Thoracic aorta (tissue), 2 donors: ENCODE measurements at places on chromosomes 11 and 22.
A peak's percentile ranks its signal among the peaks of the same experiment; 100 is the strongest.

DNA sequence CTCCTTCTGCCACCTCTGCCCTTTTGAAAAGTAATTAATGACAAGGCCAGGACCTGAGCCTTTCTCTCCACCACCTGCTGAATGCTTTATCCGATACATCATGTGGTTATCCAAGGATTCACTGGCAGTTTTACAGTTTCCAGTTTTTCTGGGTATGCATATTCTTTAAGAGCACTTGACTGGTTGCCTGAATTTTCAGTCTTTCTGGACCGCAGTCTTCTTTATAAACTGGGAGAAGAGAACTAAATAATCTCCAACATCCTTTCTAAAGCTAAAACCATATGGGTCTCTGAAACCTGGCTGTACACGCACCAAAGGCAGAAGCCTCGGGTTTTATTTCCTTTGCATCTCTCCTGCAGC is 65.1 kb downstream of the BTG4 start:
- H3K36me3 ChIP-seq, result no peaks in the 10 kb centered on the region
- no peaks in the 10 kb centered on the region for H3K27me3 ChIP-seq
- H3K4me1 ChIP-seq, result no peaks in the 10 kb centered on the region
- no peak overlapping the region for H3K4me3 ChIP-seq

DNA sequence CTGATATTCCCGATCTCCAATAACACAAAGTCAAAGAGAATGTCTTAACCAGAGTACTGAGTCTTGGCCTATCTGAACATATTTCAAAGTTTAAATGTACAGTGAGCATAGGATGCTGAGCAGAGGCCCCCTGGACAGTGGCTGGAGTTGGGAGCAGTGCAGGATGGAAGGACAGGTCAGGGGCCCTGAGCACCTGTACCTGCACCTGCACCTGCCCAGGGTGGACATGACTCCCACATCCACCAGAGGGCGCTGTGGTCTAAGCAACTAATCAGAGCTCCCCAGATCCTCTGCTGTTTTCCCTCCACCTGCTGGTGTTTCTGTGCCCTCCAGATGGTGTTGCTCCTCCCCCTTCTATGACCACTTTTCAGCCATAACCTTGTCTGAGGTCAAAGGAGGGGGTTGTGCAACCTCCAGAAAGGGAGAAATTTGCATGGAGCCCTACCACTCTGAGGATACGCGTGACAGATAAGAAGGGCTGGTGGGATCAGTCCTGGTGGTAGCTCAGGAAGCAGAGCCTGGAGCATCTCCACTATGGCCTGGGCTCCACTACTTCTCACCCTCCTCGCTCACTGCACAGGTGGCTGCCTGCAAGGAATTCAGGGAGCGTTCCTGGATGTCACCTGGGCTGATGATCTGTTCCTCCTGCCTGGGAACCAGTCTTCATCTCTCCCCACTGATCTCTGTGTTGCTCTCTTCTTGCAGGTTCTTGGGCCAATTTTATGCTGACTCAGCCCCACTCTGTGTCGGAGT is 49.1 kb upstream of the VPREB1 start:
- DNase-seq, result no peak
- no peaks in the 10 kb centered on the region for H3K36me3 ChIP-seq
- no peaks in the 10 kb centered on the region for H3K4me1 ChIP-seq

DNA sequence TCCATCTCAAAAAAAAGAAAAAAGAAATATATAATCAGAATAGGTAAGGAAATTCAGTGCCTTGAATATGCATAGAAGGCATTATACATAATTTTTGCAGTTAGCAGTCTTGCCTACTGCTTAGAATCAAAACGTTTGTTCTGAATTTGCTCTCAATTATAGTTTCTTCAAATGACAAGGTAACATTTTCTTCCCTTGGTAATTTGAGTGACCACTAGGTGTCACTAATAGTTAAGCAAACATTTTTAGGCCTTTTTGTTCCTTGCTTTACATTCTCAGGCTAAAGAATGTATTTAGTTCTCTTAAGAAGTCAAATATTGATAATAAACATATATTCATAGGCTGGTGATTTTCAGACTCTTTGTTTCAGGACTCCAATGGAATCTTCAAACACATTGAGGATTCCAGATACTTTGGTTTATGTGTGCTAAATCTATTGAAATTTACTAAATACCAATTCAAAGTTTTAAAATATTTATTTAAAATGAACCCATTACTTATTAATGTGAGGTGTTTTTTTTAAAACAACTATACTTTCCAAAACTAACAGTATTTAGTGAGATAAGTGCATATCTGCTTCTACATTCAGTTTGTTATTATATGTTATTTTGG is 55.0 kb upstream of the DEPDC7 start:
- H3K4me1 ChIP-seq, result no peaks in the 10 kb centered on the region
- H3K4me3 ChIP-seq, result no peak overlapping the region

DNA sequence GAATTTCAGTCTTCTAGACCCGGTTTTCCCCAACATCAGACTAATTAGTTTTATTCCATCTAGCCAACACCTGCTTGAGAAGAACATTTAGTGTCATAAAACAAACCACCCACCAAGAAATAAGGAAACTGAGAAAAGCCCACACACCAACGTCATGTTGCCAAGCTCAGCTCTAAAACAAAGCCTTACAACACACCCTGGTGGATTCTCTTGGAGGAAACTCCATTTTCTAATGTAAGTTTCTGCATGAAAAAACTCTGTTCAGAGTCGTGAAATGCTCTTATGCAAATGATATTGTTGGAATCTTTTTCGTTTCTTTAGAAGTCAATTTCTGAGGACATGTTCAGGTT is 105.0 kb upstream of the RAG2 start:
- DNase-seq, result no peak
- no peak overlapping the region for H3K27ac ChIP-seq
- H3K27me3 ChIP-seq, result no peaks in the 10 kb centered on the region
- H3K4me3 ChIP-seq, result no peak overlapping the region
- no peaks in the 10 kb centered on the region for H3K4me1 ChIP-seq
- H3K36me3 ChIP-seq, result no peaks in the 10 kb centered on the region

GRCh38 chr11:68469122-68469521 is 8.6 kb downstream of the PPP6R3 start:
- H3K27me3 ChIP-seq, result no peaks in the 10 kb centered on the region
- H3K27ac ChIP-seq, result no peak overlapping the region
- H3K36me3 ChIP-seq, result no peaks in the 10 kb centered on the region
- no peak for DNase-seq
- H3K4me3 ChIP-seq, result no peak overlapping the region
- H3K4me1 ChIP-seq, result peaks cover 93% of the 10 kb centered on the region

DNA sequence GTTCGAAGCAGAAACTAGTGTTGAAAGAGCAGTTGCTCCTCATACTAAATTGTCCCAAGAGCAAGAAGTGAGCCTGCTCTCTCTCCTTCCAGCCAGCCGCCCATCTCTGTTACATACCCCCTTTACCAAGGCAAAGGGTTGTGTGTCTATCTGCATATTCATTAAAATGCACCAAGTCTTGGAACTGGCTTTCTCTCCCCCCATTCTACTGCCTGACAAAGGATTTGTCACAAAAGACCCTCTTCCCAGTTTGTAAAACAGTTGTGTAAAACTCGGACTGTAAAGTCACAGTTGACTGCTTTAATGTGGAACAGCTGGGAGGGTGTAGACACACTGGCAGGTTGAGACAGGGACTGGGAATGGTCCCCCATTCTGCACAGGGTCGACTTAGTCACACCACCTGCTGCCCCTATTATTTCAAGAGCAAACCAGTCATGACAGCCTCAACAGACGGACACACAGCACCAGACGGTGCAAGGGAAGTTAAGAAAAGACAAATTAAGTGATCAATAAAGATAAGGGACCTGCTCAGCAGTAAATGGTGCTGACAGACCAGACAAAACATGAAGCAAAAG is 60.0 kb upstream of the HTATIP2 start:
- H3K4me1 ChIP-seq, result no peaks in the 10 kb centered on the region
- H3K4me3 ChIP-seq, result no peak overlapping the region
- H3K27ac ChIP-seq, result no peak overlapping the region

GRCh38 chr11:101321222-101321621 is 191.6 kb upstream of the PGR start:
- no peak for DNase-seq
- no peak overlapping the region for H3K27ac ChIP-seq
- no peaks in the 10 kb centered on the region for H3K36me3 ChIP-seq
- no peaks in the 10 kb centered on the region for H3K27me3 ChIP-seq
- H3K4me1 ChIP-seq, result peaks cover 8% of the 10 kb centered on the region

GRCh38 chr22:33018232-33018864 is 39.8 kb downstream of the SYN3 start:
- no peak for DNase-seq
- no peaks in the 10 kb centered on the region for H3K27me3 ChIP-seq
- H3K36me3 ChIP-seq, result no peaks in the 10 kb centered on the region
- H3K4me1 ChIP-seq, result no peaks in the 10 kb centered on the region

DNA sequence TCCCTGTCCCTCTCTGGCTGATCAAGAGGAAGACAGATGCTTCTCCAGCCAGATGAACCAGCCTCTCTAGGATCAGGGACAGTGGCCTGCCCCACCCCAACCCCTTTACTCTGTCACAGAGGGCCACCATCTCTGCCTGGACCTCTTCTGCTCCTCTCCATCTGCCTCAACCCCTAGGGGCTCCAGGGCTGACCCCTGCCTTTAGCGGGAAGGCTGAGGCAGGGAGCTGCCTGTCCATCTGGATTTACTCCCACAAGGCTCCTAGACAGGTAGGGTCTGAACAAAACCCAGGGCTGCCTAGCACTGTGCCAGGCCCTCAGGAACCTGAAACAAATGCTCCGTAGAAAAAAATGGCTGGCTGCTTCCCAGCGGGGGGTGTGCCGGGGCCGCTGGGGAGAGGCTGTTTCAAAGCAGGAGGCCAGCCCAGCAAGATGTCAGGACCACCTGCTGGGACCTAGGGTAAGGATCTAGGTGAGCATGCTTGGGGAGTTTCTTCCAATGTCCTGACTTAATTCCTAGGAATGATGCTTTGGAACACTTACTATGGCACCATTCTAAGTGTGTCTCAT is 3.2 kb downstream of the CHST1 start:
- H3K27me3 ChIP-seq, result no peaks in the 10 kb centered on the region
- DNase-seq, result no peak
- H3K36me3 ChIP-seq, result no peaks in the 10 kb centered on the region
- H3K4me1 ChIP-seq, result peaks cover 57% of the 10 kb centered on the region
- H3K4me3 ChIP-seq, result no peak overlapping the region

DNA sequence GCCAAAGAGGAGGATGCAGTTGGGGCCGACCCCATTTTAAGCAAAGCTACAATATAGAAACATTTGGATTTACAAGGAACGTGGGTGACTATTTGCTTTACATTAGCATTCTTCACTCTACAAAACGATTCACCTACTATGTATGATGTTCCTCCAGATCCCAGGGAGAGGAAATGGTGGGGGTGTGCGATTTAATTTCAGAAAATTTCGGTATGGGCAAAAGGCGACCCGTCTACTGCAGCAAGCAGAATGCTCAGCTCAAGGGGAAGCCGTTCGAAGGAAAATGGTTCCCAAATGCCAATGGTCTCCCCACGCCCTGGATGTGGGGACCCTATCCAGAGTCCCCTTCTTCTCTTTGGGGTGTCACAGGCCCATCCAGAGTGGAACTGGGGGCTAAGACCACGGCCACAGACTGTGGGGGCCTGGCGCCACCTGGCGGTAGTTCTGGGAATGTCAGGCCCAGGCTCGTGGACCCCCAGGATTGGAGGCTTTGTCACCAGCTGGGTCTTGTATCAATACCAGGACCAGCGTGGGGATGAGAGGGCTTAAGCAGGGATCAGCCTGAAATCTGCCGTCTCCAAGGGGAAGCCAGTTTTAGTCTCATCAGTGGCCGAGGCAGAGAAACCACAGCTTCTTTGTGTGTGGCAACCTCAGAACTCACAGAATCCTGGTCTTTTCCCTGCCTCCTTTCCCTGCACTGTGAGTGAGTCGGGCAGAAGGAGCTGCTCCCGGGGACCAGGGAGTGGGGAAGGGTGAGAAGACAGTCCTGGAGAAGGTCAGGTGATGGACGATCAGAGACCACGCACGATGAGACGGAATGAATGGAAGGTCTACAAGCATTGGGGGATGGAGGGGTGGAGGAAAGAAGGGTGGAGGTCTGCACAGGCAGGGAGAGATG is 8.4 kb downstream of the LRRC10B start:
- no peak overlapping the region for H3K27ac ChIP-seq
- H3K4me3 ChIP-seq, result peak overlapping the region; percentile 47
- no peak for DNase-seq
- H3K4me1 ChIP-seq, result peaks cover 4% of the 10 kb centered on the region
- no peaks in the 10 kb centered on the region for H3K36me3 ChIP-seq

GRCh38 chr11:60209977-60210376 is 27.1 kb upstream of the MS4A6A start:
- H3K4me1 ChIP-seq, result no peaks in the 10 kb centered on the region
- H3K27ac ChIP-seq, result no peak overlapping the region
- no peak overlapping the region for H3K4me3 ChIP-seq
- H3K27me3 ChIP-seq, result no peaks in the 10 kb centered on the region
